ENCODE measurements at places on chromosomes 7 and 10.

GRCh38 chr10:72809006-72809405 lies 84.5 kb upstream of the OIT3 start:
- no peak for DNase-seq

- DNase-seq: no peak
Observed at GRCh38 chr7:36264913-36265516, 112.0 kb downstream of the EEPD1 start.

DNA sequence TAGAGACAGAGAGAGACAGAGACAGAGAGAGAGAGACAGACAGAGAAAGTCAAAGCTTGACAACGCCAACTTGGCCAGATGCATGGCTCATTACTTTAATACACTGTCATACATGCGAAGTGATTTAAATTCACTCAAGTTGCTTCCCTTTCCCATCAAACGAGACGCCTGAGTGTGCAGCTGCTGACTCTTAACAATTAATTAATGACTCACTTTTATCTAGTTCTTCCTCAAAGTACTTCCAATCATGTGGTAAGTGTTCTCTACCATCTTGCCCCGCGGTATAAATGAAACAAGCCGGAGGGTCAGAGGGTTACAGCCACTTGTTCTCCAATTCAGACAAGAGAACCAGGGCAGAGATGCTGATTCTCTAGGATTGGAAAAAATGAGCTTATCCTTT lies 90.8 kb downstream of the SFMBT2 start:
- DNase-seq: no peak

DNA sequence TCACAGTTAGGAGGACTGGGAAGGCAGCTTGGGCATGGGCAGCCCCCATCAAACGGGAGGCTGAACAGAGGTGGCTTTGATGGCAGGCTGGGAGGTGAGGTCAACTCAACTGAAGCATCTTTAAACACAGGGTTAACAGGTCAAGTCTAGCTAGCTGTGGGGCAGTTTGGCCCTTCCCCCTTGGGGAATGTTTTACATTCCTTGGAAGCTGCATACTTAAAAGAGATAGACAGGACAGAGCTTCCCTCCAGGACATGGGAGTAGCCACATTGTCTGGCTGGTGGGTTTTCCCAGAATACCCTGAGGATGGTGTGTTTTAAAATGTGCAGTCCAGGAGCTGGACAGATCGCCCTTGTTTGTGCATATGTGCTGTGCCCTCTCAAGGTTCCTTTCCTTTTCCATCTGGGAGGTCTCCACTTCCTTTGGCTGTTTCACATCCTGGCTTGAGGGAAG lies 6.8 kb upstream of the RASSF4 start:
- DNase-seq: no peak

- DNase-seq: no peak
Observed at GRCh38 chr7:144853542-144853941, 17.7 kb upstream of the TPK1 start.

GRCh38 chr7:21718391-21718790 lies 175.6 kb downstream of the DNAH11 start:
- DNase-seq: no peak

DNA sequence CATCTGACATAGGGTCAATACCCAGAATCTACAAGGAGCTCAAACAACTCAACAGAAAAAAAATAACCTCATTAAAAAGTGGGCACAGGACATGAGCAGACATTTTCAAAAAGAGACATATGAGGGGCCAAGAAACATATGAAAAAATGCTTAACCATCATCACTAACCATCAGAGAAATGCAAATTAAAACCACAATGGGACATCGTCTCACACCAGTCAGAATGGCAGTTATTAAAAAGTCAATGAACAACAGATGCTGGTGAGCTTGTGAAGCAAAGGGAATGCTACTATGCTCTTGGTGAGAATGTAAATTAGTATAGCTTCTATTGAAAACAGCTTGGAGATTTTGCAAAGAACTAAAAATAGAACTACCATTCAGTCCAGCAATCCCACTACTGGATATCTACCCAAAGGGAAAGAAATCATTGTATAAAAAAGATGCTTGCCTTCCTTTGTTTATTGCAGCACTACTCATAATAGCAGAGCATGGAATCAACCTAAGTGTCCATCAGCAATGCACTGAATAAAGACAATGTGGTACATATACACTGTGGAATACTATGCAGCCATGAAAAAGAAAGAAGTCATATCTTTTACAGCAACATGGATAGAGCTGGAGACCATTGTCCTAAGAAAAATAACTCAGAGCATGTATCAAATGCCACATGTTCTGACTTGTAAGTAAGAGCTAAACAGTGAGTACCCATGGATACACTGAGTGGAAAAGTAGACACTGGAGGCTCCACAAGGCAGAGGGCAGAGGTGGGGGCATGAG lies 139.8 kb downstream of the ADARB2 start:
- DNase-seq: no peak

- DNase-seq: no peak
Observed at GRCh38 chr10:49150426-49150825, 16.6 kb upstream of the FAM170B start.

- no peak for DNase-seq
Observed at GRCh38 chr10:131144711-131145375, 166.7 kb downstream of the TCERG1L start.

- DNase-seq: no peak
Observed at GRCh38 chr7:77791336-77791735, 6.9 kb downstream of the TMEM60 start.

DNA sequence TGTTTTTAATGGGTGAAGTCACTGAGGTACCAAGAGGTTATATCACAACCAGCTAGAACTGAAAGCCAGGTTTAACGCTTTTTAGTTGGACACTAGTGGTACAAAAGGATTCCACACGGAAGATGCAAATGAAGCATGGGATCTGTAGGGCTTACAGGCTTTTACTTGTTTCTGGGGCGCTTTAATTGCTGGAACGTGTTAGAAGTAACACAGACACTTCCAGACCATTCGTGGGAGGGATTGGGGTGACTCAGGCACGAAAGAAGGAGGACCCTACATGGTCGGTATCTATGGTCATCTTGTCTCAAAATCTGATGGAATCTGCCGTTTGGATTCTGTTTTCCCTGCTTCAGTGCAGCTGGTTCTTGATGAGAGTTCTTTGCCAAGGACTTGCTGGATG lies 1.0 kb downstream of the YKT6 start:
- no peak for DNase-seq

DNA sequence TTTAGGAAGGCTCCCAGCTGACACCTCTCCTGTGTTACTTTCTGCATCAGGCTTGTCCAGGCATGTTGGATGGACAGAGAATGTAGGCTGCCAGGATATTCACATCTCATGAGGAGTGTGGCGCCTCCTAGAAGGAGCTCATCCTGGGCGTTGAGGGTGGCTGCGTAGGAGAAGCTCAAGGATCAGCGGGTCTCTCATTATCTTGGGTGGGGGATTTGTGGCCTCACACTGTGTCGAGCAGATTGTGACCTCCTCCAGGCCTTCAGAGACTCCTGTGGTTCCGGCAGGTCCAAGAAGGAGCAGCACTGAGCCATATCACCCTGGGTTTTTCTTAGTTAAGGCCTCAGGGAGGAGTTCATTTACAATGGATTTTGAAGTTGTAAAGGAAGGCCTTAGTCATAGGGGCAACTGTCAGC lies 8.7 kb upstream of the COBL start:
- no peak for DNase-seq

- no peak for DNase-seq
Observed at GRCh38 chr10:101776161-101776817, 375 bp upstream of the FGF8 start.

GRCh38 chr7:66634816-66635215 lies 6.1 kb downstream of the KCTD7 start:
- DNase-seq: no peak

DNA sequence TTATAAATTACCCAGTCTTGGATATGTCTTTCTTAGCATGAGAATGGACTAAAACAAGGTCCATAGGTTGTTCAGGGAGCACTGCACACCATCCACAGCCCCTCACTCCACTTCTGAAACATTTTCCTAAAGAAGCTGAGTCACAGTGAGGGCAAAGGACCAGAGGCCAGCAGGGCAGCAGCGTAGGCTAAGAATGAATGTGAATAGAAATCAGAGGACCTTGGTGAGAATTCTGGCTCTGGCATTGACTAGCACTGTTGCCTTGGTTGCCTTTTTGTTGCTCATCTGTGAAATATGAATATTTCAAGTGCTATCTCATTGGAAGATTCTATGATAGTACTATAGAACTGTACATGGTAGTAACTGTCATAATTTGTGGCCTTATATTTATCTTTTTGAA lies 41.7 kb upstream of the TOMM7 start:
- no peak for DNase-seq

DNA sequence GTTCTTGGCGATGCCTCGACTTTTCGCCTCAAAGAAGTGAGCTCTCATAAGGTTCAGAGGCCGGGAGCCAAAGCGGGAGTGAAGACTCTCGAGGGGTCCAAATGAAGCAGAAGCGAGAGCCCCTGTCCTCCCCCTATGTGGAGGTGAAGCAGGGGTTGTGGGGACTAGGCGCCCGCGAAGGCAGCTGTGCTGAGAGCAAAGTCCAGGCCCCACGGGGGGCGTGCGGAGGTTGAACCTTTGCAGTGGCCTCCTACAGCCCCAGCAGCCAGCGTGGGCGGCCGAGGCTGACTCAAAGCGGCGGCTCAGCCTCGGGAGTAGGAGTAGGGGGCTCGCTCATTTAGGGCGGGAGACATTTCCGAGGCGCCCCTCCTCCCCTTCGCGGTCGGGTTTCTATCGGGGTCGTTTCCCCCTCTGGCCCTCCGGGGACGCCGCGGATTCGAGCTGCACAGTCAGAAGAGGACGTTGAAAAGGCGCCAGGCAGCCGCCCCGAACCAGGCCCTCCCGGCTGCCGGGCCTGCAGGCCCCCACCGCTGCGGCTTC lies 553 bp upstream of the ADD3 start:
- no peak for DNase-seq

DNA sequence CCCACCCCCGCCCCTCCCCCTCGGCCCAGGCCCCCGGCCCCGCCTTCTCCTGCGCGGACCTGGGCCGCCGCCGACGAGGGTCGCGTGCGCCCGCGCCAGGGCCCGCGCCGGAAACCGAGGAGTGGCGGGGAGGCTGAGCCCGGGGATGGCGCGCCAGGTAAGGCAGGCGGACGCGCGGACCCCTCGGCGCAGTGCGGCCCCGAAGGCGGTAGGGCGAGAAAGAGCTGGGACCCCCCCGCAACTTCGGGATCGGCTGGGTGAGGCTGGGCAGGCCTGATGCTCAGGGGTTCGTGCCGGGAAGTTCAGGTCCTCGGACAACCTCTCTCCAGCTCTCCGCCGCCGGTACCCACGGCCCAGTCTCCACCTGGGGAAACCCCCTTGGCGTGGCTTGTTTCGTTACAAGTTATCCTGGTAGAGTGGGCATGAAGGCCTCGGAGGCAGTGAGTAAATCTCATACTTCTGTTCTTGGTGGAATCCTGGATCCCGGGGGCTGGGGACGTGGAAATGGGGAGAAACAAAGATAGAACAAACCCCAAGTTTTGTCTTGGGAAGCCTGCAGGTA lies 58.4 kb downstream of the ZNF467 start:
- DNase-seq: no peak

- DNase-seq: no peak
Observed at GRCh38 chr7:68321776-68322496, 1276.3 kb upstream of the AUTS2 start.

DNA sequence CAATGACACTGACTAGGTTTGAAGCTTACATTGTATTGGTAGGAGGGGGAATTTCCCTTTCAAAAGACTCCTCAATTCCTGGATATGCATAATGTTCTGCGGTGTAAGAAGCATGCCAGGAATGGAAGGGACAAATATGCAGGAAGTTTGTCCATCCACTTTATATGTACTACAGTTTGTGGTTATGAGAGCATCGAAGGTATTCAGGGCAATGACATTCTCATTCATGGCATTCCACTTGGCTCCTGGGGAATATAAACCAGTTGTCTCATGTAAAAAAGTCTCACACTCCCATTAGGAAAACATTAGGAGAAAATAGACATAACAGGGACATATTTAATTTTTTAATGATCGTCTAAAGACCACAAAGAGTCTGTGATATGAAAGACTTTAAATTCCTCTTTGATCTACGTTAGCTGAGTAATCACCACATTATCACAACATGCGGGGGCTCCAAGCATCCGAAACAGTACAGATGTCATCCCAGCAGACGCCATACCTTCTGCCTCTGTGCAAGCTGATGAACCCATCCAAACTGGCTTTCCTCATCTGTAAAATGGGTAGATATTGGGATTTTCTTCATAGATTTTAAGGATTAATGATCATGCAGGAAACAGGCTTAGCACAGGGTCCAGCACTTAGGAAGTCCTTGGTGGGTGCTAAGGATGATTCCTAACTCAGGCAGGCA lies 675.3 kb downstream of the INHBA start:
- no peak for DNase-seq

GRCh38 chr10:72499701-72500100 lies 126.2 kb downstream of the MICU1 start:
- DNase-seq: no peak

DNA sequence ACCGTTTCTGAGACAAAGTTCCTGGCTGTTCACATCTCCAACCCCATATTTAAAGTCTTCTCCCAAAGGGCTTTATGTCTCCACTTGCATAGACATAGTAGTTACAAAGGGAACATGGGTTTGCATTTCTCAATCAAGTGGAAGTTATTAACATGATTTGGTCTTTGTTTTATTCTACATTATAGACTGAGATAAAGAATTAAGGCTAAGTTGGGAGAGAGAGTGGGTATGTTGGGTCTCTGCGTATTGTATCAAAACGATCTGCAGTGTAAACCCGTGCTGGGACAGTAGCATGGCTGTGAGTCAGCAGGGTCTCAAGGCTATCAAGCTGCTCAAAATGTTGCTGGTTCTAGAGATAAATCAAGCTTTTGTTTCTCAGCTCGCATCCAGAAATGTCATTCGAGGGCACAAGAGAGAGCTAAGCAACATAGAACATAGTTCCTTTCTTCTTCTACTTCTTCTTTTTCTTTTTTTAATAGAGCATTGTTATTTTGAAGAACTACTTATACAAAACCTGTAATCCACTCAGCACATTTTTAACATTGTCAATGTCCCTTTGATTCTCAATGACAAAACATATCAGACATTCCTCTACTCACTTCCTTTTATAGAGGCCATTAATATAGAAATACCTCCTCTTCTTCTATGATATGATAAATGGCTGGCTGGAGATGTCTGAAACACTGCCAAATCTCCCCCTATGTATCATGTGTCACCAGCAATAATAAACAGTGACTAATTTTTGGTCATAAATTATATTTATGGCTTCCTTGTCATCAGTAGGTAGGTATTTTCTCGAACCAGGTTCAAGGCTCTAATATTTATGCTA lies 34.5 kb upstream of the RHOBTB1 start:
- no peak for DNase-seq

DNA sequence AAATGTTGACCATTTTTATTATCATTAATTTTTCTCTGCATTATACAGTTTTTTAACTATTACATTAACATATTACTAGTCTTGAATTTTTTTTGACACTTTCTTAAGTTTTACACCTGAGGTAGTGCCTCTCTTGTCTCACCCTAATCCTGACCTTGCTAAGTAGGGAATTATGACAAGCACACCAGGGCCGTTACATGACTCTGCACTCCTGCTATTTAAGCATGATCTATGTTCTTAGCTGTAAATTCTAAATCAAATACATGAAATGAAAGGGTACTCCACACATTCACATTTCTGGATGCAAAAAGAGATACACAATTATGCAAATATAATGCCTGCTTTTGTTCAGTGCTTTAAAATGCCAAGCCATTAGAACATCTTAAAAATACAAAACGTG lies 23.6 kb downstream of the CPVL start:
- no peak for DNase-seq

- no peak for DNase-seq
Observed at GRCh38 chr7:513521-514166, 6.0 kb downstream of the PDGFA start.
